Natural killer cell (primary cell): ENCODE measurements at places on chromosomes 11 and 22.
A peak's percentile ranks its signal among the peaks of the same experiment; 100 is the strongest.

DNA sequence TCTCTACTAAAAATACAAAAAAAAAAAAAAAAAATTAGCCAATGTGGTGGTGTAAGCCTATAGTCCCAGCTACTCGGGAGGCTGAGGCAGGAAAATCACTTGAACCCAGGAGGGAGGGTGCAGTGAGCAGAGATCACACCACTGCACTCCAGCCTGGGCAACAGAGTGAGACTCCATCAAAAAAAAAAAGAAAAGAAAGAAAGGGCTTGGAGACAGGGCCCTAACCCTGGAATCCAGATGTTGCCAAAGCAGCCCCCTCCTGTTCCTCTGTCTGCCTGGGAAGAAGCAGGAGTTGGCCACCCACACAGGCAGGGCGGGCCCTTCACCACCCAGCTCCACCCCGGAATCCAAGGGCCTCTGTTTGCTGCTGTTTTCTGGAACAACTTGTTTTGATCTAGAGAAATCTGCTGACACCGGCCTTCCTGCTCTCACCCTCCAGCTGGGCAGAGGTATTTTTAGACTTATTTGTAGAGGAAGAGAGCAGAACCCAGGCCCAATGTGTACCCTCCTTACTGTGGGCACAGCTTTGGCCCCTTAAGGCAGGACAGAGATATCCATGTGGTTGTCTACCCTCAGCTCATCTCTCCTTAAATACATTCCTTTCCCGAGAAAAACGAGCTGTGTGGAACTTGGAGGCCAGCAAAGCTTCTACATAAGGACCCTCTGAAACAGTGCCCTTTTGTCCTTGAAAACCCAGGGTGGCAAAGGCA is 2.7 kb upstream of the NEAT1 start:
- DNase-seq, result peak; percentile 70

DNA sequence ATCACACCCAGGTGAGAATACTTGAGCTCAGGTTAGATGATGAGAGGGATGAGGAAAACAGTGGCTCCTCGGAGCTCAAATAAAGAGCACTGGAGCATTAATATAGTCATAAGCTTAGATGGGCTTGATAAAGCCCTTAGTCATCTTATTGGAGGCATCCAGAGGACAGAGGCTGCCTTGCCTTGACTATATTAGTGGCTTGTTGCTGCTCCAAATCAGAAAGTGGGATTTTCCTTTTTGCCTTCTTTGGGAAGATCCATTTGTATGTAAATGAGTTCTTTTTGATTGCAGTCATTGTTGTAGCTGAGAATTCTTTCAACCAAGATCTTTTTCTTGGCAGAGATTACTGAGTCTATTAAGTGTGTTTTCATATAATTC is 18.9 kb downstream of the ADM start:
- DNase-seq, result no peak

DNA sequence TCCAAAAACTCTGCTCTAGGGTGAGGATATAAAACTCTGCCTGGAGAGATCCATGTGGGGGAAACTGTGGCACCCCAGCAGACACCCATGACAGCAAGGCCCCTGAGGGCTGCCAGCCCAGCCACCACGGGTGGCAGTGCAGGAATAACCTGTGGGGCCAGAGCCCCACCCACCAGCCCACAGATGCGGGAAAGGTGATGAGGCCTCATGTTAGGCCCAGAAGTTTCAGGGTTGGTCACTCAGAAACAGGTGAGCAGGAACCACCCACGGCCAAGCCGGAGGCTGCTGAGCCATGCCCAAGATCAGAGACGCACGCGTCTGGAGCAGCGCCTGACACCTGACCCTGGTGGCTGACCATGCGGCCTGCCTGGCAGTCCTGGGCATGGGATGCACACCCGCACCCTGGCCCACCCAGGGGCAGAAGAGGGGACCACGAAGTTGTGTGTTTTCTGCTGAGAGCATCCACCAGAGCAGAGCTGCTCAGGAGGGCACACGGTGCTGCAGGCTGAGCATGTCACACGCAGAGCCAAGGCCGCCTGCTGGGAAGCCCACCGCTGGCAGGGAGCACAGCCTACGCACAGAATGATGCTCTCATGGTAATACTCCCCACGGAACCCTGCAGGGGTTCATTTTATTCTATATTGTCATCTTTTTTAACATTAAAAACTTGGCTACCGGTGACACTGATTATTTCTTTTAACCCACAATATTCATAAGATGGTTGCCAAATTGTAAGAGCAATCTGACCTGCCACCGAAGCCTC is 41.2 kb downstream of the DUSP8 start:
- DNase-seq, result no peak

- DNase-seq, result no peak
Measured at GRCh38 chr11:97943493-97943892, 1077.3 kb upstream of the CNTN5 start.

DNA sequence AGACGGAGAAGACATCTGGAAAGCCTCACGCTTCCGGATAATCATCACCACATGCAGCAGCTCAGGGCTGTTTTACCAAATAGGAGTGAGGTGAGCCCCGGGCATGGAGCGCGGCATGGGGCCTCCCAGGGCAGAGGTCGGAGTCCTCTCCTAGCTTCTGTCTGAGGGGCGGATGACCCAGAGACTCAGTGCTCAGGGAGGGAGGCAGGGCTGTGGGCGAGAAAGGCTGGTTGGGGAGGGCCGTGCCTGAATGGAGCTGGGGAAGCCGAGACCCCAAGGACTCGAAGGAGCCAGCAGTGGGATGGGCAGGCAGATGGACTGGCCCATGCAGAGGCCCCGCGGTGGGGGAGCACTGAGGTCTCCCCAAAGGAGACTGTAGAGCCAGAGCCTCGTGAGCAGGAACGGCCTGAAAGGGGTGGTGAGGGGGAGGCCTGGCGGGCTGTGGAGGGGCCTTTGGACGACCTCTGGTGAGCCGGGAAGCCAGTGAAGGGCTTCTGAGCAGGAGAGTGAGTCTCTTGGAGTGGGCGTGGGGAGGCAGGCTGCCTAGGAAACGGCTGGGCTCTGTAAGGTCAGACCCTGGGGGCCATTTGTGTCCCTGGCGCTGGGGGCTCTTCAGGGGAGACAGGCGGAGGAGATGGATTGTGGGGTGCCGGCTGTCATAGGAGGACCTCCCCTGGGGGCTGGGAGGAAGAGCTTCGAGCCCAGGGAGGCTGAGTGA is 24.7 kb upstream of the PANX2 start:
- DNase-seq, result no peak
